ENCODE measurements at places on chromosomes 13 and 19. TPM values are rescaled to one million over a fixed set of nuclear protein-coding genes. Genes with fewer than 3 reads are reported as not detected.

COX7A1 gene
- total RNA-seq: 3.9 TPM

LHB gene
- total RNA-seq: not detected

KLK12 gene
- total RNA-seq: not detected

CYP2A6 gene
- not detected for total RNA-seq

FLT1 gene
- total RNA-seq: 13.7 TPM

ZNF790 gene
- total RNA-seq: 26.4 TPM
